Activated B cell treated with CpG ODN at 0.5 μM for 24 hours (primary cell): ENCODE measurements at places on chromosomes 12 and 14. TPM values are rescaled to one million over a fixed set of nuclear protein-coding genes. Genes with fewer than 3 reads are reported as not detected.

DNA sequence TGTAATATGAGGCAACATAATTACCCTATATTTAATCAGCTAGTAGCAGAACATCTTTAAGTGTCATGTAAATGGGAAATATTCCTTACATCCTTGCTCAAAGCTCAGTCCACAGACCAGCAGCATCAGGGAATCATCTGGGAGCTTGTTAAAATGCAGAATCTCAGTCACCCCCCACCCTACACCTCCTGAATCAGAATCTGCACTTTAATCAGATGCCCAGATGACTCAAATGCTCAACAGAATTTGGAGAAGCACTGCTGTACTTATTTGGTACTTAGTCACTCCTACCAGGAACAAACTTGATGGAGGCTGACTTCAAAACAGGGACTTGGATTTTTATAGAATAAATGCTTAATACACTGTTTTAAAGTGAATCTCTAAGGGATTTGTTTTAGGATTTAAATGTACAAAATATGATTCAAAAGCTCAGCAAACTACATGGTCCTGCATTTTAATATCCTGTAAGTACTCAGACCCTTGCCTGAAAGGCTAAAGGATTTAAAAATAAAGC is 96.5 kb downstream of the ARMH4 start:
- H3K4me3 ChIP-seq, result no peak overlapping the region
- H3K27me3 ChIP-seq, result peaks cover 8% of the 10 kb centered on the region
- H3K4me1 ChIP-seq, result no peaks in the 10 kb centered on the region
- no peaks in the 10 kb centered on the region for H3K36me3 ChIP-seq
- DNase-seq, result no peak

DNA sequence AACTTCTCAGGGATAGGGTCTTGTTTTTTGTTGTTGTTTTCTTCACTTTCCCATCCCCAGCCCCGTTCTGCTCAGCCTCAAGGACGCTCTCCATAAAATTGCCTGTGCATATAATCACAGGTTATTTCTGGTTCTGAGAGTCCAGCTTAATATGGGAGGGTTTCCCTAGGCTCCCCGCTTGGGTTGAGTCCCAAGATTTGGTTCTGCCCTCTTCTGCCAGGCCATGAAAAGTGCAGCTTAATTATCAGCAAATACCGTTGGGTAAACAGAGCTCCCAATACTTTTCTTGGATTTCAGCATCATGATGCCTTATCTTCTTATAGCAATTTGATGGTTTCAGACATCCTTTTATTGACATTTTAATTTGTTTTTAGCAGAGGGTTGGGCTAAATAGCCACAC is 75.6 kb downstream of the GRIN2B start:
- H3K4me3 ChIP-seq, result no peak overlapping the region
- peaks cover 12% of the 10 kb centered on the region for H3K27me3 ChIP-seq
- no peaks in the 10 kb centered on the region for H3K36me3 ChIP-seq
- DNase-seq, result no peak
- no peak overlapping the region for H3K27ac ChIP-seq
- H3K4me1 ChIP-seq, result no peaks in the 10 kb centered on the region

- H3K27me3 ChIP-seq, result peaks cover 22% of the 10 kb centered on the region
- H3K4me1 ChIP-seq, result no peaks in the 10 kb centered on the region
- DNase-seq, result no peak
- H3K27ac ChIP-seq, result no peak overlapping the region
- no peak overlapping the region for H3K4me3 ChIP-seq
Measured at GRCh38 chr14:56570295-56570694, 9.3 kb upstream of the TMEM260 start.

DNA sequence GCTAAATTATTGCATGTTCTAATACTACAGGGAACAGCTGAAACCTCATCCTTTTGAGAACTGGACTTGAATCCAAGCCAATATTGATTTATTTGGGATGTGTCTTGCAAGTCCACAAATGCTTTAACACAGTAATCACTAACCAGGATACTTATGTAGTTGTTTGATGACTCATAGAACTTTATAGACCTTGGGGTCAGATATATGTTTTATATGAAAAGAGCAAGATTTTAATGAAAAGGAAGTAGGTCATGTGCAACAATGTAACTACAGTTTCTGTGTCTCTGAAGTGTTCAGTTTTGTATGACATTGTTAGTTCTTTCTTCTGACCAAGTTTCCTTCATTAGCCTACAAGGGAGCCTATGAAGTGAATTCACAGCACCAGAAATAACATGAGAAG is 352.0 kb downstream of the ZFP36L1 start:
- H3K27me3 ChIP-seq, result no peaks in the 10 kb centered on the region
- no peak overlapping the region for H3K4me3 ChIP-seq
- peaks cover 3% of the 10 kb centered on the region for H3K36me3 ChIP-seq
- DNase-seq, result no peak

DNA sequence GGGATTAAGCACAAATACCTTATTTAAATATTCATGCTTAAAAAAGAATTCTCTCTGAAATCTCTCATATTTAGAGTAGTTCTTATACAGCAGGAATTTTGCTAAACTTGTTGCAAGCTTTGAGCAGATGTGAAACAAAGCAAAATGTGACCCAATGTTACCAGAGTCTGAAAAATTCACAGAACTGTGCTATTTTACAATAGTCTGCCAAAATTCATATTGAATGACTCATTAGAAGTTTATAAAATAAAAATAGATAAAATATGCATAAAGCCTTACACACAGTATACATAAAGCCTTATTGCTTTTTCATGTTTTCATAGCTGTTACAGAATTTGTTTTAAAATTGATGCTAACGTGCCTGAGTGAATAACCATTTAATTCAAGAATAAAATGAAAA is 17.8 kb upstream of the RHOJ start:
- no peak overlapping the region for H3K4me3 ChIP-seq
- H3K4me1 ChIP-seq, result no peaks in the 10 kb centered on the region
- no peaks in the 10 kb centered on the region for H3K36me3 ChIP-seq

- no peaks in the 10 kb centered on the region for H3K4me1 ChIP-seq
- H3K36me3 ChIP-seq, result peaks cover 32% of the 10 kb centered on the region
- H3K27ac ChIP-seq, result no peak overlapping the region
- H3K27me3 ChIP-seq, result no peaks in the 10 kb centered on the region
- H3K4me3 ChIP-seq, result no peak overlapping the region
Measured at GRCh38 chr12:92747151-92747550, 44.4 kb downstream of the PLEKHG7 start.

HOXC4 gene
- total RNA-seq, result 4.3 and 4.8 TPM in 2 replicates

OR4K2 gene
- total RNA-seq, result not detected in 2 replicates

FAM234B gene
- 4.7 and 6.3 TPM in 2 replicates for total RNA-seq
